ENCODE measurements at places on chromosomes 5 and 9.

GRCh38 chr5:179753971-179754370 is 21.3 kb downstream of the MAML1 start:
- DNase-seq, result no peak

GRCh38 chr9:114048533-114049415 is 29.3 kb downstream of the AMBP start:
- DNase-seq, result peak; percentile 29

- no peak for DNase-seq
Measured at GRCh38 chr5:7849681-7850394, 1.1 kb downstream of the CFAP90 start.

- no peak for DNase-seq
Measured at GRCh38 chr5:123262216-123262823, 160.9 kb downstream of the CEP120 start.

DNA sequence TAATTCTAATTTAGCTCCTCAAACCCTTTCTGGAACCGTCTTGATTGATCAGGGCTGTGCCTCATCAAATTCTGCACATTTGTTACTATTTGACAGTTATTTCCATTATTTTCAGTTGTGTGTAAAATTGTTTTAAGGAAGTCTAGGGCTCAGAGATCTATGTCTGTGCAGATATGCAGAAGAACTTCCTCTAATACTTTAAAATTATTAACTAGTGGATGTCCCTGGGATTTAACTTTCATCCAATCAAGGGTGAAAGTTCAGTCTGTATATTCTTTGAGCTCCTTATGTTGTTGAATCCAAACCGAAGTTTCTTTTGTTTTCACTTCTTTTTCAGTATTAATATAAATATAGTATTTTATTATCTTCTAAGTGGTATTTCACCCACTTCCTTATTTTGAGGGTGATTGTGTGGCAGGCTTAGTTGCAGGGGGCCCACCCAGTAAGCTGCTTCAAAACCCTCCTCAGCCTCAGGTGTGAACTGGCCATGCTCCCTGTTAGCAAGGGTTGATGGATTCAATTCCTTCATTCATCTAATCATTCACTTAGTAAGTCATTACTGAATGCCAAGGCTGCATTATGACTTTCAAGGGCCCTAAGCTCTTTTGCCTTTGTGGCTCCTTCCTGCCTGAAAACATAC is 2.1 kb upstream of the CAMLG start:
- DNase-seq, result no peak

DNA sequence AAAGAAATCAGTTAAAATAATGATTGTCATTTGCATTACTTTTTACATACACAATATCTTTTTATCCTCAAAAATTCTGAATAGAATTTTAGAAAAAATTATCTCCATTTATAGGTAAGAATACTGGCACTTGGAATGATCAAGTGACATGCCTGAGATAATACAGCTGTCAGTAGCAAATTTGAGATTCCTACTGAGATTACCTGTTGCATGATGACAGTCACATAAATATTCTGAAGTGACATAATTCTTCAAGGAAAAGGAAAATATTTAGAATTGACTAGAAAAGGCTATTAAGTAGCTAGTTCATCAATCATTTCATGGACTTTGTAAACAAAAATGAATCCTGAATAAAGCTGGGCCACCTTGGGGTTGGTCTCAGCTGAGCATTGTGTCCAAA is 15.2 kb upstream of the ENC1 start:
- DNase-seq, result no peak

DNA sequence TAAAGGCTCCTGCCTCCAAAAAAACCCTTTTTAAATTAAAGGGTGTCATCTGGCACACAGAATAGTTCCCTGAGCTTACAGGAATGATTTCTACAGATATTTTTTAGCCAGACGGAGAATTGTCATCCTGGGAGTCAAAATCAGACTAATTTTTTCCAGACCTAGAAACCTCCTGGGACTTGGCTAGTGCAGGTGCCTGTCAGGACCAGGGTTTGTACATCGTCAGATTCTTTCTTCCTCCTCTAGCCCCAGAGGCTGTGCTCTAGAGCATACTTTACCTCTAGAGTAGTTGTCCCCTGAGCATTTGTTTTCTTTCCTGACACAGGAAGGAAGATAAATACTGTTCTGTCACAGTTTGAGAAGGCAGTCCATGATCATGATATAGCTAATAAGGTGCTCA is 52.5 kb downstream of the RAB3C start:
- DNase-seq, result no peak

DNA sequence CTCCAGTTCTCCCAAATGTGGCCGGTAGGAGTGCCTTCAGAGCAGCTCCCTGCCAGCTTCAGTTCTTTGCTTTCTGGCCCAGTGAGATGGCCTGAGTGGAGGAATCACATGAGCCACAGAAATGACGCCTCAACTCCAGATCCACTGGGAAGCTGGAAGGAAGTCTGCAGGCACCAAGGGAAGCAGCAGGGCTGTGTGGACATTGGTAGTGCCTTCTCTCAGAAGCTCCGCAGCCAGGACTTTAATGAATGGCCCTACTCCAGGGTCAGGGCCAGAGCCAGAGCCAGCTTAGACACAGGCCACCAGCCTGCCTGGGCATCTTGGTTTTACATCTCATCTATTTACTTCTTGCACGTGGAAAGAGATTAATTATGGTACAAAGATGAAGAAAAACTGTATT is 12.0 kb upstream of the PSMB7 start:
- no peak for DNase-seq

DNA sequence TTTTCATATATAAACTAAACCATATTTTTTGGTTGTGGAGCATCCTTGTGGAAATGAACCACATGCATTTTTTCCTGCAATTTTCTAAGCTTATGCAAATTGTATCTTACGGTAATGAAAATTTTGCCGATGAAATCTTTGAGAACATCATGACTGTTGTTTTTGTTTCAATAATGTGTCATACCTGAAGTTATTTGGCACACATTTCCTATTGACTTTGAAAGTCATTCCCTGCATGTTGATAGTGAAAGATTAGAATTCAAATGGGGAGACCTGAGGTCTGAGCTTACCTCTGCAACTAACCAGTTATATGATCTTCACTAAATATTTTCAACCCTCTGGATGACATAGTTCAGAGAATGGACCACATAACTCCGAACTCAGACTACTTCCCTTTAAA is 88.5 kb downstream of the PRR16 start:
- DNase-seq, result no peak

GRCh38 chr5:153742060-153742459 is 251.6 kb downstream of the GRIA1 start:
- no peak for DNase-seq

DNA sequence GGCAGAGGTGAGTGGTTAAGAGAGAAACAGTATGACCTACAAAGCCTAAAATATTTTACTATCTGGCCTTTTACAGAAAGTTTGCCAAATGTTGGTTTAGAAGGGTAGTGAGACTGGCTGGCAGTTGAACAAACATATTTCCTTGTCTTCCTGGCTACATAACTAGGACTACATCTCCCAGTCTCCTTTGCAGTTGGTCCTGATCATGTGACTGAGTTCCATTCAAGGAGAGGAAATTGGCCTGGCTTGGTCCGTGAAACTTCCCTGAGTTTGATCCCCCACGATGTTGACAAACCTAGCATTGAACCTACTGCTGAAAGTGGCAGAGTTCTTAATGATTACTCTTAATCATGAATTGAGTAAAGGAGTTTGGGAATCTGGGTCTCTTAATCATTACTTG is 280.8 kb downstream of the SLIT3 start:
- DNase-seq, result no peak

DNA sequence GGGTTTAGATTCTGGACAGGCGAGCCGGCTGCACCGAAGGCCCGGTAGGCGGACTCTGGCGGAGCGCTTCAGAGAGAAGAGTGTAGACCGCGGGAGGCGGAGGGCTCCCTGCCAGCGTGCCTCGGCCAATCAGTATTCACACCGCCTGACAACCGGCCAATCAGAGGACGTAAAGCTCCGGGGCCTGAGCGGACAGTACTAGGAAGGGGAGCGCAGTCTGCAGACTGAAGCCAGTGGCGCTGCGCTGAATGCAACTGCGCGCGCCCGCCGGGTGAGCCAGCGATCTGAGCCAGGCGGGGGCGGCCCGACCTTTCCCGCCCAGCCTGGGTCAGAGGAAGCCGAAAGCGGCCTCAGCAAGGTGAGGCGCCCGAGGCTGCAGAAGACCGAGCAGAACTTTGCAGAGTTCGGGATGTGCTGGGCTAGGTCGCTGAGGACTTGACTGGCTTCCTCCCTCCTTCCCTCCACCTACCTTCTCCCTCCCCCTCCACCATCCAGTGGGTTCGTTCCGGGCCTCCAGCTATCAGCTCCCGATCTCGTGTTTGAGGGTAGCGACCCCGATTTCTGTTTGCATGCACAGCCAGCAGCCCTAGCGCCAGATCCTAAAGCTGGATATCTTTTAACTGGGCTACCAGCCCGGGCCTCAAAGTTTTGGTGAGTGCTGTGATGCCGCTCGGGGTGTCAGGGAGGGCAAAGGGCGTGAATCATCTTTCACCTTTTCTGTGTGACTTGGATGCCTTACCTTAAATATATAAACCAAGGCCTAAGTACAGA is at the start of gene DMRT2:
DMRT2 (plus strand) TSS at position 233 of the 771 bp plus-strand sequence. CDS start 1,257 bp downstream, outside the sequence.
- DNase-seq, result peak; percentile 57

DNA sequence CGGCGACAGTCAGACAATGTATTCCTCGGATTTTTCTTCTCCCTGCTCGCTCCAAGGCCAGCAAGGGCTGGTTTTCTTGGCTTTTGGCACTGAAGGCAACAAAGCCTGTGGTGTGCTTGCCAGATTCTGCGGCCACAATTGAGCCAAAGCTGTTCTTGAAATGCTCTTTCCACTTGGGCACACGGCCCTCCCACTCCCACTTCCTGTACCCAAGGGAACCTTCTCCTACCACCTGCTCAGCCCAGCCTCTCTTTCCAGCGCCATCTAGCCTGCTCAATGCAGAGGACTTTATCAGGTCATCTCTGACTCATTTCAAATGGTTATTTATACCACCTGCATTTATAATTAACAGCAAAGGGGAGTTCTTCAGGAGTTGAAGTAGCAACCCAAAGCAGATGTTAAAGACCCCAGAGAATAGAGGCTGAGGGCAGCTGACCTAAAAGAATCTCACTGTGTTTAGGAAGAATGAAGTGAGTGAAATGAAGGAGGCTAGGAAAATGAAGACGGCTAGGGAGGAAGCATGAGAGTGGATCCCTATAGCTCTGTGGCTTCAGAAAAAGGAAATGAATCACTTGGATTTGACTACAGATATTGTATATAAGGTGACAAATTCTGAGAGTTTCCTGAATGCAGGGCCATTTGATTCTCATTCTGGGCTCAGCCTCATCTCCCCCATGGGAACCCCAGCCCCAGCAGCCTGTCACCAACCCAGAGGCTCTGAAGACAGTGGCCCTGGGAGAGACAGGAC is 439.0 kb downstream of the ENC1 start:
- DNase-seq, result no peak

GRCh38 chr5:61076626-61077025 is 85.6 kb downstream of the SMIM15 start:
- no peak for DNase-seq

DNA sequence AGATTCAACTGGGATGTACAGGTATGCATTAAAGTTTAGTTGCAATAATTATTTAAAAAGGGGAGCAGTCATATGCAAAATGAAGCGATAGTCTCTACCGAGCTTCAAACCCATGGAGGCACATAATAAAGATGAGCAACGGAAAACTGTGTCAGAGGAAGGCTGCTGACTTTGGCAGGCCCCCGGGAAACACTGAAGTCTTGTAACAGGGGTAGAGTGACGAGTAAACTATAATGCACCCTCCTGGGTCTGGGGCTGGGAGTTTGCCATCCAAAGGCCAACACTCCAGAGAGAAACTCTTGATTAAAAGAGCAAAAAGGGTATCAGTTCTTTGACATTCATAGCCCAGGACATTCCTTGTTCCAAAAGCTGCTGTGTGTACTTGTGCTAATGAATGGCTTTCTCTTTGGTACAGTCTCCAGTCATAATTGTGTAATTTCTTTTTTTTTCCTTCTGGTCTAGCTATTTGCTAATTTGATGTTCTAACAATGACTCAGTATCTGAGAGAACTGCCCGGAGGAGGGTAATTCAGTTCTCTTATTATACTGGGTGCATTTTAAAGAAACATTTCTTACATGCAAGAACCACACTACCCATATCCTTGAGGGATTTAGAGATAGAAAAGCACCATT is 59.2 kb downstream of the TNC start:
- DNase-seq, result no peak

DNA sequence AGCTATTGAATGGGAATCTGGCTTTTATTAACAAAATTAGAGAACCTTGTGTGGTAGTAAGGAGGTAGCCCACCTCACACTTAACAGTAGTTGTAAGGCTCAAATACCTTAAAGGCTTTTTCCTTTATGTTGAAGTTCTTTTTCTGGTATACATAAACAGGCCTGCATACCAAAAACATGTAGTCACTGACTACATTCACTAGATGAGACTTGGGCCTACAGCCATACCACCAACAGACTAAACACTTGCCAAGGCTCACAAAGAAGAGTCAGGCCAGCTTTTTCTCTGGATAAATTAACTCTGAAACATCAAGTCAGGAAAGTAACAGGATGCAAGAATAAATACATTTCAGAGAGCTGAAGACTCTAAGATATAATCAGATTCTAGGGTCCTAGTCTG is 78.6 kb upstream of the MPDZ start:
- no peak for DNase-seq

DNA sequence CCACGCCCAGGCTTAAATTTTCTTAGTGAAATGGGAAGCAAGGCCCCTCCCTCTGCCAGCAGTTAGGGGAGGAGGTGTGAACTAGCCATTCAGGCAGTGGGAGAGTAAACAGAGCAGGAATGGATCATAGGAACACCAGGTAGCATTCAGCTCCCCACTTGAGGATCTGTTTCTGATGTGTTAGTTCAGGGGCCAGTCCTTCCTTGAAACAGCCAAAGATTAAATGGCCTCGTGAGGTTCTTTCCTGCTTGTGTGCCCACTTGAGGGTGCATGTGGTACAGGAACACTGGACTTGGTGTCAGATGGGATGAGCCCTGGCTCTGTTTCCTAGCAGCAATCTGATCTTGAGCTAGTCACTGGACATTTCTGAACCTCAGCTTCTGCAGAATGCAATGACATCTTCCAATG is 21.2 kb downstream of the FAXDC2 start:
- DNase-seq, result peak; percentile 80

- no peak for DNase-seq
Measured at GRCh38 chr5:154547551-154547950, 69.5 kb upstream of the HAND1 start.

DNA sequence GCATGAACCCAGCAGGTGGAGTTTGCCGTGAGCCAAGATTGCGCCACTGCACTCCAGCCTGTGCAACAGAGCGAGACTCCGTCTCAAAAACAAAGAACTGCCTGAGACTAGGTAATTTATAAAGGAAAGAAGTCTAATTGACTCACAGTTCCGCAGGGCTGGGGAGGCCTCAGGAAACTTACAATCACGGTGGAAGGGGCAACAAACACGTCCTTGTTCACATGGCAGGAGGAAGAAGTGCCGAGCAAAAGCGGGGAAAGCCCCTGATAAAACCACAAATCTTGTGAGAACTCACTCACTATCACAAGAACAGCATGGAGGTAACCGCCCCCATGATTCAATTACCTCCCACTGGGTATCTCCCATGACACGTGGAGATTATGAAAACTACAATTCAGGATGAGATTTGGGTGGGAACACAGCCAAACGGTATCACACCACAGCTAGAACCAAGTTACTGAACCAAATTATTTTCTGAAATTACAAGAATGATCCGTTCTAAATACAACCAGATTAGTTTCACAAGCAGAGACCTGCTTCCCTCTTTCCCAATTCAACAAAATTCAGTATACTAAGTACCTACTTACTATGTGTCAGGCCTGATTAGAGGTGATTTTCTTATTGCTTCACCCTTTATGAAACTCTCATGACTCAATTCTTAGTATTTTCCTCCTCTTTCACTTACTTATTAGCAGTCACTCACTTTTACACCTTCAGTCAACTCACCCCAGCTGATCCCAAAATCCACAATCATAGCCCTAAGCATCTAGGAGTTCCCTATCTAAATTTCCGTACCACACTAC is 8.4 kb downstream of the UBTD2 start:
- no peak for DNase-seq

Data from endodermal cell (in vitro differentiated cells).